ENCODE measurements at places on chromosomes 1 and 21.

GRCh38 chr1:203463469-203464062, 12.0 kb upstream of the PRELP start:
- peak; percentile 81 for DNase-seq

- DNase-seq = no peak
Measured at GRCh38 chr1:167924543-167925231, 10.8 kb upstream of the ADCY10 start.

DNA sequence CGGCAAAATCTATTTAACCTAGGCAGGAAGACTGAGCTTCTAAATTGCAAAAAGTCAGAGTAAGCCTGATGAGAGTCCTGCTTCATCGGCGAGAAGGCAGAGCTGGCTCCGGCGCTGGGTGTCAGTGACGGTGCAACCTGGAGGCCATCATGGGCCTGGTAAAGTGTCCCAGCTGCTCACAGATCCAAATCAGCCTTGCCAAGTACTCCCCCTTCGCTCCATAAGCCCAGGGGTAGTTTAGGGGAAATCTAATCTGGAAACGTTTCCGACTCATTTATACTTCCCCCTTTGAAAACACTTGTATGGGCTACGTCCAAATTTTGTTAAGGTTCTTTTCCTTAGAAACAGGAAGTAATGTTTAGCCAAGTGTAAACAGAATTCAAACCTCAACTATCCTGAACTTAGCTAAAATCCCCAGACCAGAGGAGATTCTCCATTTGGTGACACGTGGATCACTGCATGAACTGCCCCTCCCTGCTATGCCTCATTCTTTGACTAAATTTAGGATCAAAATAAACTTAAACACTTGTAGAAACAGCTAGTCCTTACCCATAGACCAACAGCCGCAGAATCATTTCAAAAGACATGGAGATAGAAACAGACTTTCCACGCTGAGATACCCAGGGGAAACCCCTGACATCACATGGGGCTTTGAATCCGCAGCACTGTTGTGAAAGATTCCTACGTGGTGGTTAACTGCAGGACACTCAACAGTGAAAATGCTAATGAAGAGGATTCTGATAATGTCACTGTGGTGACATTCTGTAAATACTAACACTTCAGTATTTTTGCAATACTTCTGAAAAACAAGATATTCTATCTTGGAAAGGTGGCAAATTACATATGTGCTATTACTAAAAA, 172.7 kb downstream of the TGFBR3 start:
- DNase-seq = peak; percentile 11

- peak; percentile 40 for DNase-seq
Measured at GRCh38 chr1:10835822-10836421, 39.5 kb upstream of the CASZ1 start.

DNA sequence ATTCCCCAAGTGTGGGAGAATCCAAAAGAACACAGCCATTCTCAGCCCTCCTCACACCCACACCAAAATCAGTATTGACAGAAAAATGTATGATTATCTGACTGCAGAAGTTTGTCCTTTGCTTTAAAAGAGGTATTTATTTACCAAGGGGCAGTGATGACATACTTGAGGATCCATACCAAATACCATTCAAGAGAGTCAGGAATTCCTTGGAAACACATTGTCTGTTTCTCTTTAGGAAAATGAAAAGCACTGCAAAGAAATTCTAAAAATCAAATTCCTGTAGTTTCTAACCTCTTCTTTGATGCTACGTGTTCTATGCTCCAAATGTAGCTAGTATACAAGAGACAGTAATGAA, 509.6 kb upstream of the CXADR start:
- DNase-seq = peak; percentile 73

- peak; percentile 60 for DNase-seq
Measured at GRCh38 chr21:15741510-15741909, 11.7 kb downstream of the USP25 start.

- DNase-seq = no peak
Measured at GRCh38 chr1:229447809-229448252, 13.9 kb upstream of the ACTA1 start.

- no peak for DNase-seq
Measured at GRCh38 chr21:24204641-24205040, 1402.6 kb downstream of the MRPL39 start.

- DNase-seq = no peak
Measured at GRCh38 chr1:209786146-209786545, 1.8 kb upstream of the C1orf74 start.

DNA sequence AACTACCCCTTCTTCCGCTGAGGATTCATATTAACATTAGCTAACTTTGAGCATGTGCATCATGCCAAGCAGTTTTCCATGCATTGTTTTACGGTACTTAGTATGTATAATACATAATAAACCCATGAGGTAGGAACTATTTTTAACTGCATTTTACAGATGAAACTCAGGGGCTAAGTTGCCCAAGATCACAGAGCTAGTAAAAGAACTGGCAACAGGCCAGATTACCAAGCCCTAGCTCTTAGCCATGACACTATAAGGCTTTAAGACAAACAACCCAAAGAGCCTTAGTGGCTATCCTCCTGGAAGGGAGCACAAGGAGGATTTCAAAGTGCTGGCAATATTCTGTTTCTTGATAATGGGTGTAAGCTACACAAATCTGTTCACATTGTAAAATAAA, 6.1 kb downstream of the AK2 start:
- peak; percentile 46 for DNase-seq

DNA sequence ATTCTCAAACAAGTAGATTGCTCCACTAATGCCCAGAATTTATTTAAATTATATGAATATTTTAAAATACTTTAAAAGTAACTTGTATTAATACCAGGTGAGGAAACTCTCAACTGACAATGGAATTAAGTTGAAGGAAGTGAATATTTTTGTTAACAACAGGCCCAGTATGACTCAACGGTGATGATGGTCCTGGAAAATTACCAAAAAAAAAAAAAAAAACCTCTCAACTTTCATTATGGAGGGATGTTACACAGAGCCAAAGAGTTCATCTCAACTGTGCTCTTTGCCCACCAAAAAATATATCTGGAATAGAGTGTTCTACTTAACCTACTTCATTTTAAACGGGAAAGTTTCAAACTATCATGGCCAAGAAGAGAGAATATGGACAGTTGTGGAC, 28.3 kb downstream of the CFH start:
- peak; percentile 61 for DNase-seq

GRCh38 chr1:32507021-32507420, 32.2 kb upstream of the ZBTB8A start:
- DNase-seq = no peak

DNA sequence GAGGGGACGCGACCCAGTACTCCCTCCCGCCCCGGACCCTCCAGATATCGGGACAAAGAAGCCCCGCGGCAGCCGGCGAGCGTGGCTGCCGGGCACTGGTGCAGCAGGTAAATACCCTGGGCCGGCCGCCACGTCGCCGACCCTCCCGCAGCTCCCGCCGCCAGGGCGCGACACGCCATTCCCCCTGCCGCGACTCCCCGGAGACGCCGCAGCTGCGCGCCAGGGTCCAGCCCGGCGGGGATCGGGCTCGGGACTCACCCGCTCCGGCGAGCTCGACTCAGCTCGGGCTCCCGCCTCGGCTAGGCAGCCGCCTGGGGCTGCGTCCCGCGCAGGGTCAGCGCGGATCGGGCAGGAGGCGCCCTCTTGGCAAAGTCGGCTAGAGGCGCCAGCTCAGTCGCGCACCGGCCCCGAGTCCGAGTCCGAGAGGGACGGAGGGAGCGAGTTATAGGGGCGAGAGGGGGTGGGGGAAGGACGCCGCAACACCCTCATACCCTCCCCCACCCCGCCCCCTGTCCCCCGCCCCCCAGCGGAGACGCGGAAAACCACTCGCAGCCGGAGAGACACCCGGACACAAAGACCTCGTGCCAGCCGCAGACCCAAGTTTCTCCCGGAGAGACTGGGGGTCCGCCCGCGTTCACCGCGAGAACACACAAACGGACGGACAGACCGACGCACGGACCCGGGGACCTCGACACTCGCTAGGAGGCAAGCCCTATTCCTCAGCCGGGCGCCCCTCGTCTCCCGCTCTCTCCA, 985 bp downstream of the SYT6 start:
- peak; percentile 37 for DNase-seq

- no peak for DNase-seq
Measured at GRCh38 chr1:206538901-206539640, 31.7 kb downstream of the RASSF5 start.

- DNase-seq = peak; percentile 82
Measured at GRCh38 chr1:14296795-14297194, 301.7 kb upstream of the KAZN start.

DNA sequence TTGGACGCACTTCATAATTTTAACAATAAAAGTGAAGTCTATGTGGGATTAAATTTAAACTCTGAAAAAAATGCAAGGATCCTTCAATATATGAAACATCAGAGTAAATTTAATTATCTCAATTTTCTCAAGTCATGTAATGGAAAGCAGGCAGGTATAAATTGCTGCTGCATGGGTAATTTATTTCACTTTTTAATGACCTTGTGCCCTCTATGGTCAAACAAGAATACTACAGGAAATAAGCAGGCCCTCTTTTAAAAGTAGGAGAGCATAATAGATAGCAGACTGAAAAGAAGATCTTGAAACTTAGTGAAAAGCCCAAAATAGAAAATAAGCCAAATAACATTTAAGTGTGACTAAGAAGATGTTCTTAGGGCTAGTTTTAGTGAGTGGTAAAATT, 22.9 kb downstream of the BCAS2 start:
- no peak for DNase-seq

- DNase-seq = peak; percentile 66
Measured at GRCh38 chr1:15618655-15619525, 1.6 kb downstream of the DDI2 start.

DNA sequence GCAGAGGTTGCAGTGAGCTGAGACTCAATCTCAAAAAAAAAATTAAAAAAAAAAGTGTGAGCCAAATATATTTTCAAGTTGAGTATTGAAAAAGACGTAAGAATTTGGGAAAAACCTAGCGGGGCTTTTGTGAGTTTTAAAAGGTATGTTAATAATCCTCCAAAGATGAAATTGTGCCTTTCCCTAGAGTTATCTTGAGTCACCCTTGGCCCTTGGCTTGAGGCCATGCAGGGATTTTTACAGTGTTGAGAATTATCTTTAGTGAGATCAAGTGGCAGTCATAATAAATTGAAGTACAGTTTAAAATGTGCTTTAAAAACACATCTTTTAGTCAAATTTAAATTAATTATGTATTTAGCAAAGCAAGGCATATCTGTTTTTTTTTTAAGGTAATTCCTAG, 32.7 kb downstream of the PPP2R5A start:
- no peak for DNase-seq
